ENCODE measurements at places on chromosomes 4 and X.

GRCh38 chr4:23814587-23814986 is 75.3 kb downstream of the PPARGC1A start:
- no peak for DNase-seq

DNA sequence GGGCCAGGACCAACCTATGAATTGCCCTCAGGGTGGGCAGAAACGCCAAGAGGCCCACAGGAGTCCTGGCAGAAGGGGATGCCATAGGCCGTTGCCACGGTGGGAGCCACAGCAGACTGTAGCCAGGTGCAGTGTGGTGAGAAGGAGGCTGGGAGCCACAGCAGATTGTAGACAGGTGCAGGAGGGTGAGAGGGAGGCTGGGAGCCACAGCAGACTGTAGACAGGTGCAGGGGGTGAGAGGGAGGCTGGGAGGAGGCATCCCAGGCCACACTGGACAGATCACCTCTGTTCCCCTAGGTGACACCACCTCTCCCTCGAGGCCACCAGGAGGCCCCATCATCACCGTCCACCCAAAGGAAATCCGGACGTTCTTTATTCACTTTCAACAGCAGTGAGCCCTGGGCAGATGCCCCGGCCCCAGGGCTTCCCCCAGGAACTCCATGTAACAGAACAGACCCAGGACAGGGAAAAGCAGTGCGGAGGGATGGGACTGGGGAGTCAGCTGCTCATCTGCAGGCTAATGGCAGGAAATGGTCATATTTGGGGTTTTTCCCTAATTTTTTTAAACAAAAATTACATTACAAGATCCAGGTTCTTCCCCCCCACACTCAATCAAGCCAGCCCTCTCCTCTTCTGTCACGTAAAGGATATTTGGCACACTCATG is 19.5 kb upstream of the MRFAP1 start:
- no peak for DNase-seq

GRCh38 chrX:102345916-102346315 is 93.9 kb downstream of the NXF2B start:
- peak; percentile 24 for DNase-seq

DNA sequence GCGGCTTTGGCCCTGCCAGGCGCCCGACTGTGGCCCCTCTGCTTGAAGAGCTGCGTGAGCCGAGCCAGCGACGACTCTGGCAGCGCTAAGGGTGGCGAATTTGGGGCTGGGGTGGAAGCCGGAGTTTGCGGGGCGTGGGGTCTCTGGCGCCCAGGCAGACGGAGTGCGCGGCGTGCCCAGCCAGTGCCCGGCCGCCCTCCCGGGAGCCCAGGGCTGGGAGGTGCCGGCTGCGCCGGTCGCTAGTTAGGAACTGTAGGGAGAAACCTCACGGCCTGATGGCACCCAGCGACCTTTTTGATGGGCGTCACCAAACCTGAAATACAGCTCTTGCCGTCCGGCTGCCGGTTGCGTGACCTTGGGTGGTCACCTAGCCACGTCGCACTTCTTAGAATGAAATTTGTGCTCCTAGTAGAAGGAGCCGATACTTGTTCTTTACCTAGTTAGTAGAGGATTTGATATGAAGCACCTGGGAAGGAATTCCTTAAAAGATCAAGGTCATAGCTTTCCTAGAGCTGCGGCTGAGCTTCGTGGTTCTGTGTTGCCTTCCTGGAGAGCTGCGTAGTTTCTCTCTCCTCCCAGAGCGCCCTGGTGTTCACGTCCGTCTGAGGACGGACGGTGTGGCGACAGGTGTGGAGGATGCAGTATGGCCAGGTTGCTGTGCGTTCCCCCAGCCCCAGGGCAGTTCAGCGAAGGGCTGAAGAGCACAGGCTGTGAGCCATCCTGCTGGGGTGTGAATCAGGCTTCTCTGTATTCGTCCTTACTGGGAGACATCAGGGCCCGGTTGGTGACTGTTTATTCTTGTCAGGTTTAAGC is 680 bp downstream of the MAEA start:
- DNase-seq = no peak

GRCh38 chrX:149807747-149808458 is 26.2 kb downstream of the MAGEA9 start:
- DNase-seq = no peak
